ENCODE measurements at places on chromosomes 11 and 22.

DNA sequence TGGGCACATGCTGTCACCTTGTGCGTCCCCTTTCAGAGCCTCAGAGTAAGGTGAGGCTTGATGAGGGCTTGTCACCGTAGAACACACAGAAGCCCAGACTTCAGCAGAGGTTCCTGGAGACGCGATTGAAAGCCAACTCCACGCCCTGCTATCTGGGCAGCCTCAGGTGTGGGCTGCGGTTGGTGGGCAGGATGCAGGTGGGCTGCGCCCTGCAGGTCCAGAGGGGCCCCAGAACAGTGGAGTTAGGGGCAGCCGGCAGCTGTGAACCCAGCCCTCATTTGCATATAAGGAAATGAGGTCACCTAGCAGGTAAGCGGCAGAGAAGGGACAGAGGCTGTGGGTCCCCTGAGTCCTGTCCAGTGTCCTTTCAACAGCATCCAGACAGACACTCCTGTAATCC is 15.4 kb downstream of the PHLDA2 start:
- DNase-seq, result no peak

GRCh38 chr11:72736452-72737069 is 15.6 kb downstream of the ARAP1 start:
- no peak for DNase-seq

- DNase-seq, result no peak
Observed at GRCh38 chr22:46439576-46440465, 97.6 kb downstream of the CELSR1 start.

DNA sequence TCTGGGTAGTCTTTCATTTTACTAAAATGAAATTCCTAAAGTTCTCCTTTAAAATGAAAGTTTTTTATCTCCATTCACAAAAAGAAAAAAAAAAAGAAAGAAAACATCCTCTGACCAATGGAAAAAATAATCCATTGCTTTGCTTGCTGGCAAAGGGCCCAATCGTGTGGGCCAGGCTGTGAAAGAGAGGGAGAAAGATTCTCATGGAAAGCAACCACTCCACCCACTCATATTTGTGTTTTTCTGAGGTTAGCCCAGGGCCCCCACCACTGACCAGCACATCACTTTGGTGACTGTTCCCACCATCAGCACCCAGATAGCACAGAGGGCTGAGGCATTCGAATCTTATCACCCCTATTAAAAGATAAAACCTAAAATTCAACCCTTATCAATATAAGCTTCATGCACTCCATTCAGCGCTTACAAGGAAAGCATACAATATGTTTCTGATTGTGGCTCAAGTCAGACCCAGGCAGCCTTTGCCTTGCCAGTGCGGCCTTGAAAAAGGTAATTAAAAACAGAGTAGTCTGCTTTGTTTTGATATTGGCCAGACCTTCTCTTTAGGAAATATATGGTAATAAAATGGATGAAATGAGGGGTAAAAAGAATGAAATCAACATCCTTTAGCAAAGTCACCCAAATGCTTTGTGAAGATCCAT is 192.8 kb downstream of the ETS1 start:
- no peak for DNase-seq

GRCh38 chr11:62186195-62186594 is 3.8 kb upstream of the SCGB1D1 start:
- no peak for DNase-seq

GRCh38 chr11:120780239-120780638 is 243.7 kb upstream of the TBCEL start:
- DNase-seq, result no peak

All from omental fat pad (tissue), 4 donors.